ENCODE measurements at places on chromosomes 12 and 14. TPM values are rescaled to one million over a fixed set of nuclear protein-coding genes. Genes with fewer than 3 reads are reported as not detected.

C2CD5 gene
- 9.2 TPM for polyA plus RNA-seq

KRT6C gene
- not detected for polyA plus RNA-seq

NGB gene
- polyA plus RNA-seq, result not detected

- peak; percentile 11 for DNase-seq
Measured at GRCh38 chr14:21768116-21768874, 94.7 kb upstream of the OR4E1 start.

KHNYN gene
- 18.3 TPM for polyA plus RNA-seq

TAS2R42 gene
- polyA plus RNA-seq, result not detected

DNA sequence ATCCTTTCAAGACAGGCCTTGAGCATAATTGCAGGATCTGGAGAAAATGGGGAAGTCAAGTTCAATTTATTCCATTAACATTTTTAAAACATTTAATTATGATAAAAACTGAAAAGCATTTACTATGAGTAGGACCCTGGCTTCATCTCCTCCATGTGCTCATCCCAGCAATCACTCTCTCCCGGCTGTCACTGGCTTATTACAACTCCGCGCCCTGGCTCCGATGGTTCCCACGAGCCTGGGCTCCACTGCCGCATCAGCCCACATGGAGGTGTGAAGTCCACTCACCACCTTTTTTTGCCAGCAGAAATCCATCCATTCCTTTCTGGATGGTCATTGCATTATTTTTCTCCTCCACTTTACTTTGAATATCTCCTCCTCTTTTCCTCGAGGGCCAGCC is 194.4 kb downstream of the EMP1 start:
- peak; percentile 74 for DNase-seq

TMEM121 gene
- 9.1 TPM for polyA plus RNA-seq

CIDEB gene
- 0.03 TPM for polyA plus RNA-seq

CLEC6A gene
- polyA plus RNA-seq, result not detected

DNA sequence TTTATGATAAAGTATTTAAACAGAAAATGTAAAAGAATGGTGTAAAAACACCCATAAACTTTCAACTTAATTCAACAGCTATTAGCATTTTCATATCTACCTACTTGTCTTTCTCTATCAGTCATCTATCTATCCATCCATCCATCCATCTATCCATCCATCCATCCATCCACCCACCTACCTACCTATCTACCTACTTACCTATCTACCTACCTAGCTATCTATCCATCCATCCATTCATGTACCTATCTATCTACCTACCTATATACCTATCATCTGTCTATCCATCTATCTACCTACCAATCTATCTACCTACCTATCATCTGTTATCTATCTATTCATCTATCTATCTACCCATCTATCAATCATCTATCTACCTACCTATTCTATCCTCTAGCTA is 8.5 kb downstream of the NOS1 start:
- DNase-seq, result no peak

DNA sequence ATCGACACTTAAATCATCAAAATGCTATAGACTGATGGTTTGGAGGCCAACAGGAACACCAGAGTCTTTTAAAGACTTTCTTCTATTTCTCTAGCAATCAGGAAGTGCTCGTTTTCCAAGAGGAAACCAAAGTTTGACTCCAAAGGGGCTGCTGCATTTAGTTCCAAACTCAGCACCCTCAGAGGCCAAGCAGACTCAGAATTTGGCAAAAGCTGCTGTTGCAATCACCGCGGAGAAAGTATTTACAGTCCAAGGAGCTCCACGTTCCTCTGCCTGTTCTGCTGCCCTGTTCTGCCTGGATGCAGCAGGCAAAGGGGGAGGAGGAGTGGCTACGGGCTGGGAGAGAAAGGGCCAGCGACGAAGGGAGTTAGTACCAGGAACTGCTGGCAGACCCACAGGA is 325.1 kb downstream of the BCL11B start:
- DNase-seq, result no peak

GRCh38 chr12:110742096-110742717 is 484 bp downstream of the PPP1CC start:
- no peak for DNase-seq

DNA sequence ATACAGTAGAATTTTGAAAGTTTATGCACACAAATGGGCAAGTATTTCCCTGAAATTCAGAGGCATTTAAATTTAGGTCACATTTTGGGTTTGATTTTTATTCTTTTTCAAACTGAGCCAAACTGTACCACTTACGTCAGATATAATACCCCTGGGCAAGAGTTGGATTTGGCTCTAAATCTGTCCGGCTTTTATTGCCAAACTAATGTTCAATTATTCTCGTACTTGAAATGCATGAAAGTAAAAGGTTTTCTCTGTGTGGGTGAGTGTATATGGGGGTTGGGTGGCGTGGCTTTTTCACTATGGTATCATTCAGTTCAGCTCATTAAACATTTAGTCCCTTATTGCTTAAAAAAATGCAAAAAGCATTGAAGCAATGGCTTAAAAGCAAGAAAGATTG is 55.9 kb downstream of the SLCO1C1 start:
- DNase-seq, result no peak

- DNase-seq, result no peak
Measured at GRCh38 chr12:88544991-88545980, 35.0 kb downstream of the KITLG start.

DNA sequence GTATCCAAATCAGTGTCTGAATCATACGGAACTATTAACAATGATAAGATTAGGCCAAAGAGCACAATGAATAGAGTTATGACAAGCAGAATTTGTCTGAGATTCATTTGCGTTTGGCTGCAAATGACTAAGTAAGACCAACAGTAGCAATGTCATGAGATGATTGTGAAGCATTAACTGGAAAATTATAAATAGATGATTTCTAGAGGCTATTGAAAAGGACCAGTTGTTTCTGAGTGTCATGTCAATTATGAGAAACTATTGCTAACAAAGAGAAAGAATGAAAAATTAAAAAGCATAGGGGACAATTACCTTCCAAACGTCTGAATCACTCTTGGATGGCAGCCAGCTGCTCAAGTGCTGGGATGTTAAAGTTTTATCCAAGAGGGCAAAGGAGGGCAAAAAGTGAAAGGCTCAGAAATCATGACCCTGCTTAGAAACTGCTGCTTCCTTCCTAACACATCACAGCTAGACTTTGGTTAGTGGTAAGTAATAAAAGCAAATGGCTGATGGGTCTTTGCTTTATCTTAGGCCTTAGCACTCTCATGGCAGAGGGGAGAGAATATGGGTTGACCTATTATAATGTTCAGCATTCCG is 89.0 kb downstream of the AKAP6 start:
- no peak for DNase-seq

GRCh38 chr14:61516118-61516743 is 179.1 kb upstream of the HIF1A start:
- no peak for DNase-seq

SLC5A8 gene
- not detected for polyA plus RNA-seq

DNA sequence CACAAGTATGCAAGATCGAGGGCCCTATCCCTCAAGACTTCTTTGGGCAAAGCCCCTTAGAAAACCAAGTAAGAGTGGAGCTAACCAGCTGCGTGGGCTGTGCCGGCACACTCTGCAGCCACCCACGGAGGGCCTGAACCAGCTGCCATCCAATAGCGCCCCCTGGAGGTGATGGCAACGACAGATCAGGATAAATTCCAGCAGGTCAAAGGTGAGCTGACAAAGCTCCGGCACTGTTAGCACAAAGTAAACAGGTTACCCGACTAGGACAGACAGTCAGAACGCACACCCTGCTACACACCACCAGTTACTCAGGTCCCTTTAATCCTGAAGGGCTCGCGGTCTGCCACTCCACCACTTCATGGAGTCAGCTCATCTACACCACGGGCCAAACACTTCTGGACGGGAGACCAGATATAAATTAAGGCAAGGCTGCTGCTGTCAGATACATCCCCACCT is 4.9 kb downstream of the ZBTB39 start:
- peak; percentile 77 for DNase-seq

DNA sequence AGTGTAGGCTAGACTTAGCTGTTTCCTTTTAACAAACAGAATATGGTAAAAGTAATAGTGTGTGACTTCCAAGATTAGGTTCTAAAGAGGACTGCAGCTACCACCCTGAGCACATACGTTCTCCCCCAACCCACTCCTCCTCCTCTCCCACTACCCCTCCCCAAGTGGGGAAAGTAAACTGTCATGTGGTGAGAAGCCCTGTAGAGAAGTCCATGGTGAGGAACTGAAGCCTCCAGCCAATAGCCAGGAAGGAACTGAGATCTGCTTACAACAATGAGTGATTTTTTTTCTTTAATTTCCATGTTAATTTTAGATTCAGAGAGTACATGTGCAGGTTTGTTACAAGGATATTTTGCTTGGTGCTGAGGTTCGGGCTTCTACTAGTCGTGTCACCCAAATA is 57.0 kb upstream of the EGLN3 start:
- no peak for DNase-seq
